ENCODE measurements at places on chromosomes 6 and 20.

DNA sequence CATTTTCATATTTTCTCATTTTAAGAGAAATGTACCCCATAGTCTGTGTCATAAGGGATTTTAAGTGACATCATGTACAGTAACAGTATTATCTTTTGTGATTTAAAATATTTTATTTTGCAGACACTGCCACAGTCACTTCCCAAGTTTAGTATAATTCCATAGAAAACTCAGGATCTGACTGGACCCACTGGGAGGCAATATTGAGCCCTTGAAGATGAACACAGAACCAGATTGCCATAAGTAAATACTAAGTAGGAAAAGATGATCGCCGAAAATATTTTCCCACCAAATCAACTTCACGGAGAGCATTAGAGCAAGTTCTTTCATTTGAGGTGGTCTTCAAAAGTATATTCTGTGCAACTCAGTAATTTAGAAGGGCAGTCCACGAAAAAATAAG is 17.6 kb upstream of the PKHD1 start:
- no peak for DNase-seq

DNA sequence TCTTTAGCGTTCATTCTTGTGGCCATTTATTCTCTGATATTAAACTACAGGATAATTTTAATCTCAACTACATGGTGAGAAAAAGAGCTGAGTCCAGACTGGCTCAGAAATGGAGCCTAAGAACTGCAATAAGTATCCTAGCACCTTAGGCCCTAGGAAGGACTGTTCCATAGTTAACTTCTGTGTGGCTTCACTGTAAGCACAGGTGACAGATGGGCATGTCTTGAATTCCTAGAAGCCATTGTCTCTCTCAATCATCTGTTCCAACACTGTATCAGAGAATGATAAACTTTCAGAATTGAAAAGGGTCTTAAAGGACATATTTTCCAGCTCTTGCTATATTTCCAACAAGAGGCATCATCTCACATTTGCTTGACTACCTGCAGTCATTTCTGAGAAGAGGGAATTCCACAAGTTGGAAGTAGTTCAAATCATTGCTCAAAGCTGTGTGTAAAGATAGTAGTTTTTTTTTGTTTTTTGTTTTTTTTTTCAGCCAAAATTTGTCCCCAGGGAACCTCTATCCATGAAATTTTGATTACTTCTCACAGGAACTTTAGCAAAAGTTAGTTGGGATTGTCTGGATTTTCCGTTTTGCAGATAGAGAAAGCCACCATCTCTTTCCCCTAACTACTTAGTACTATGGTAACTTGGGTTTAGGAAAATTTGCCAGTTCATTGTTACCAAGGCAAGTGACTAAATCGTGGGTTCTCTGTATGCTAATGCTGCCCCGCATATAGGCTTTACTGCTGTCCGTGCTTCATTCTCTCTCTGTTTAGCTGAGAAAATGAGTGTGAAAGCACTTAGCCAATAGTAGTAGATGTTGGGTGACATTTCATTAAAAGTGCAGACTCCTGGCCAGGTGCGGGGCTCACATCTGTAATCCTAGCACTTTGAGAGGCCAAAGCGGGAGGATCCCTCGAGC is 47.2 kb downstream of the KCNS1 start:
- no peak for DNase-seq

GRCh38 chr6:16391451-16391912 is 153.1 kb downstream of the GMPR start:
- no peak for DNase-seq

DNA sequence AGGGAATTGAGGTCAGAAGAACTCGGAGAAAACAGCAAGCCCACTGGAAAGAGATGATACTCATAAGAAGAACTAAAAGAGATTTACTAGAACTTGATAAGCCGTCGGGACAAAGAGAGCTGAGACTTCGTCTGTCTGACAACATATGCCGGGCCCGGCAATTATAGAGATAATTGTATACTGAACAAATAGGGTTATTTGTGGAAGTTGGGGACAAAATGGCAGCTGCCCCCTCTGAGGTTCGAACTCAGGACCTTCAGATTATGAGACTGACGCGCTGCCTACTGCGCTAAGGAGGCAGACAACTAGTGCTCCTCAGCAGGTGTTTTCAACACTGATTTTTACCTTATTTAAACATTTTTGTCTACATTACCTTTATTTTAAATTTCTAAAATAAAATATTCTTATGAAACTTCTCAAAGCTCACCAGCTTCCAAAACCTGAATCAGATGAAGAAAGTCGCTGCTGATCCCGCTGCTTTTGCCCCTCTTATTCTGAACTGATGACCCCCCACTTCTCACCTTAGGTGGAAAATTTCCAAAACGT is 29.3 kb upstream of the TRIM27 start:
- DNase-seq = no peak

GRCh38 chr20:36856691-36857635 is 19.0 kb upstream of the TLDC2 start:
- DNase-seq = no peak

- DNase-seq = no peak
Observed at GRCh38 chr6:20366082-20366830, 35.4 kb upstream of the E2F3 start.

DNA sequence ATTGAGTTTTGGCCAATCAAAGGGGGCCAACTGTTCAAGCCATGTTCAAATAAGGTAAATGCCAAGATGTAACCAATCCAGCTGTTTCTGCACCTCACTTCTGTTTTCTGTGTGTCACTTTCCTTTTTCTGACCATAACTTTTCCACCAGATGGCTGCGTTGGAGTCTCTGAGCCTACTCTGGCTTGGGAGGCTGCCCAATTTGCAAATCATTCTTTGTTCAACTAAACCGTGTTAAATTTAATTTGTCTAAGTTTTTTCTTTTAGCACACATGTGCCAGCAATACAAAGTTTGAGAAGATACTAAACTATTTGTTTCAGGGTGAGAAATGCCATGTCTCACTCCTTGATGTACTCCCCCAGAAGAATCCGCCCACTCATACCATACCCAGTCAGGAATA is 52.1 kb downstream of the IYD start:
- DNase-seq = no peak

DNA sequence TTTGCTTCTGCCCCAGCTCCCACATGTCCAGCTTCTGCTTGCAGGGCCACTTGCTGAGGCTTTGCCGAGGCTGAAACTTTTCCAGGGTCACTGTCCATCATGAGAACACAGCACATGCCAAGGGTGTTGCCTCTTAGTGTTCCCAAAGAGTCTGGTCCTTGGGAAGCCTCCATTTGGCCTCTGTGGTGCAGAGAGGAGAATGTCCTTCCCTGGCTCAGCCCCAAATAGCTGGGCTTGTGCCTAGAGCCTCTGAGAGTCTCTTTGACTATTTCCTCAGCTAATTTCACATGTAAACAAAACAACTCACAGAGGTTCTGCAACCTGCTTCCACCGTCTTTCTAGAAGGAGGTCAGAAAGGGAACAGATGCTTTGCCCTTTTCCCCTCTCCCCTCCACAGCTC is 40.4 kb upstream of the RAB23 start:
- no peak for DNase-seq

GRCh38 chr6:166008441-166009369 is 158.9 kb downstream of the TBXT start:
- DNase-seq = no peak

DNA sequence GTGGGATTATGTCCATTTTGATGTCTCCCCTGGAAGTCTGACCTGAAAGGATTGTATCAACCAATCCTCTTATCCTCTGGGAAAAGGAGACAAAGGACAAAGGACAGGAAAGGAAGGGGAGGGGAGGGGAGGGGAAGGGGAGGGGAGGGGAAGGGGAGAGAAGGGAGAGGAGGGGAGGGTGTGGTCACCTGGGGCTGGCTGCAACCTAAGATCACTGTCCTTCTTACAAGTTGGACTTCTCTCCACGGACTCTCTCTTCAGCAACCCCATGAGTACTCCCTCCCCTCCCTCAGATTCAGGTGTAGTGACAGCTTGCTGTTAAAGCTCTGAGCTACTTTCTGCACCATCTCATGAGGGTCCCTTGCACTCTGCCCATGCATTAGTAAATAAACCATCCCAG is 58.9 kb upstream of the KLHL31 start:
- no peak for DNase-seq

DNA sequence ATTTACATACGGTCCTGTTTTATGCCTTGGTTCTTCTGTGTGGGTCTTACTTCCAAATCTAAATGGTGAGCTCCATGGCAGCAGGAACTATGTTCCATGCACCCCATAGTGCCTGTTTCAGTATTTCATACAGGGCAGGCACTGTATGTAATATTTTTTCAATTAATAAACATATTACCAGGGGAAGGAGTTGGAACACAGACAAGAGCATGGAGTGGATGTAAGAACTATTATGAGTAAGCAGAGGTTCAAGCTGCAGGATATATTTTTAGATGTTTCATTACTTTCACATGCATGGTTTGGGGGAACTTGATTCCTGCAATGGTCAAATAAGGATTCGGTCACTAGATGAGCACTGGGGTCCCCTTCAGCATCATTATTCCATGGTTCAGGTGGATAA is 108.3 kb downstream of the KIF13A start:
- peak; percentile 48 for DNase-seq

- DNase-seq = no peak
Observed at GRCh38 chr6:154914288-154914687, 80.8 kb upstream of the TIAM2 start.

DNA sequence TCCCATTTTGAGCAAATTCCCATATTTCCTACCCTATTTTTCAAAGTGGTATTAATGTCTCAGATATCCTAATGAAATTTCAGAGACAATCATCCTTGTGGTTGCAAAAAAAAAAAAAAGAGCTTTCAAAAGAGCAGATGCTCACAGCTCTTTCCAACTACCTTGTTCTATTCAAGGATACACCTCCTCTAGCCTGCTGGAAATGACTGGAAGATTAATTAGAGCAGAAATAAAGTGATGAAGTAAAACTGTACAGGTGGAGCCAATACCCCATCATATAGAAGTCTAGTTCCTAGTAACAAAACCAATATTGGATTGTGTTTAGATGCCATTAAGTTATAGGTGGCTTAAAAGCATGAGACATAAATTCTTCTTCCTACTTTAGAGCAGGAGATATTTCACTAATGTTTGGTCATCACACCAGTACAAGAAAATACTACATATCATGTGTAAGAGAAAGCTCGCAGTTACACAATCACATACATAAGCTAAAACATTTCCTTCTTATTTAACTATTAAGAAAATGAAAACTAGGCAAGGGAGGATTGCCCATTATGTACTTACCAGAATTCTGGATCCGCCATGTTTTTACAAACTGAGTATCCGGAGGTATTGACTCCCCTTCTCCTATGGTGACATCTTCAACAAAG is 42.4 kb downstream of the ILRUN start:
- no peak for DNase-seq

DNA sequence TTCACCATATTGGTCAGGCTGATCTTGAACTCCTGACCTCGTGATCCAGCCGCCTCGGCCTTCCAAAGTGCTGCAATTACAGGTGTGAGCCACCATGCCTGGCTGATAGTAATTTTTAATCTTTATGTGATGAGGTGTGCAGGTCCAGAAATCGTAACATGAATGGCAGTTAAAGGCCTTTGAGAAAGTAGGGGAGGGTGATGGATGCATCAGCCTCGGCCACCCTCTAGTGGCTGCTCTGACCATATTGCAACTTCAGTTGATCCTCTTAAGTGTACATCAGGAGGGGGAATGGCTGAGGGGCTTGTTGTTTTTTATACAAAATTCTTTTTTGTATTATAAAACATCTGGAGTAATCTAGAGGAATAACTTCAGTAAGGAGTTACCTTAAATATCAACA is 193.0 kb downstream of the ZFAND3 start:
- DNase-seq = no peak

DNA sequence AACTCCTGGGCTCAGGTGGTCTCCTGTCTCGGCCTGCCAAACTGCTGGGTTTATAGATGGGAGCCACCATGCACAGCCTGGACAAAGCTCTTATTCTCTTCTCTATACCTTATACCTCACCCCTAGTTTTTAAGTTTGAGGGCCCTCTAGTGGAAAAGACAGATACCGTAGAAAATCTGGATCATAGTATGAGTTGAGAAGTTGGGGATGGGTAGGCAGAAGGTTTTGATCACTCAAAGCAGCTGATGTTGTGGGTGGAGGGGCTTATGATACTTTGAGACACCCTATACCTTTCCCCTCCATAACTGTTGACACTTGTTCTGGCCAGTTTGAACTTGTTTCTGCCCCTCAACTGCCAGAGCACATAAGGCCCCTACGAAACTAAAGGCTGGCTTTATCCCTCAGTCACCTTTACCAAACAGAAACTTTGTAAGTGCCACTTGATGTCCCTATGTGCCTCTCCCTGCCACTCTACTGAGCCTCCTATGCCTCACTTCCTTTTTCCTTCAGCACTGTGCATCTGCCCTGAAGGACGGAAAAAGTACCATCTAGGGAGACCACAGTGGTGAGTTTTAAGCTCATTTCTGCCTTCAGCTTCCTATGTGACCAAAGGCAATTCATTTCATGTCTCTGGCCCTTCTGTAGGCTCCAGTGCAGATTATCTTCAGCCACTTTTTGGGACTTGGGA is 28.6 kb downstream of the RALY start:
- DNase-seq = no peak

DNA sequence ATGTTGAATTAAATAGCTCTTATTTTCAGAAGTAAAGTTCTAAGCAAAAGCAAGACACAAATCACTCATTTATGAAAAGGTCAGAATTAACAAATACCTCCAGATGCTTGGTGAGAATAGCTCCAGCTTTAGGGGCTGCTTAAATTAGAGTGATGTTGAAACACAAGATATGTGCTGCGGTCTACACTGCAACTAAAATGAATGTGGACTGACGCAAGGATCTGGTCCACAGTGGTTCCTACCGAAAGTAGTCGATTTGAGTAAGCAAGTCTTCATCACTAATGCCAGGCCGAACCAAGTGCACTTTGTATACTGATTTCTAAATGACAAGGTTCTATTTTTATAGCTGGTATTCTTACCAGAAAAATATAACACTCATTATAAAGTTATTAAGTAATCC is 96.3 kb downstream of the PRDM1 start:
- no peak for DNase-seq

- DNase-seq = no peak
Observed at GRCh38 chr6:128463942-128464341, 56.5 kb downstream of the PTPRK start.

DNA sequence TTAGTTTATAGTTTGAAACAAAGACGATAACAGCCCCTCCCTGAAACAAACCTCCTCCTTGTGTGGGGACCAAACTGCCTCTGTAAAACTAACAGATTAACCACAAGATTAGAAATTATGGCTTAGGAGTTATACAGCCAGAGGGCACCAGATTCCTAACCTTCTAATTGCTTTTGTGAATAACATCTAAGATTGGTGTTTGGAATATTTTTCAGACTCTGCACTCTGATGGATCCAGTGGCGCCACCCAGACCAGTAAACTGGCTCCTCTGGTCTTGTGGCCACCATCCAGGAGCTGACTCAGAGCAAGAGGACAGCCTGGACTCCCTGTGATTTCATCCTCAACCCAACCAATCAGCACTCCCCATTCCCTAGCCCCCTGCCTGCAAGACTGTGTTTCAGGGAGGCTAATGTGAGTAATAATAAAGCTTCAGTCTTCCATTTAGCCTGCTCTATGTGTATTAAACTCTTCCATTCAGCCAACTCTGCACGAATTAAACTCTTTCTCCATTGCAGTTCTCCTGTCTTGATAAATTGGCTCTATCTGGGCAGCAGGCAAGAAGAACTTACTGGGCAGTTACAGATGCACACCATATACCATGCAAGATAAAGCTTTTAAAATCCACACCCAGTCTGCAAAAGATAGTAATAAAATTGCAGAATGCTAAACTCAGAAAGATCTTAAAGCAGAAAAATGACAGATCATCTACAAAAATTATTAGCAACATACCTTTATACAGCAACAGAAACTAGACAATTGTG is 58.5 kb upstream of the SLC22A16 start:
- DNase-seq = no peak

- DNase-seq = no peak
Observed at GRCh38 chr20:23136893-23137745, 51.0 kb upstream of the CD93 start.
